ENCODE measurements at places on chromosomes 7 and 10. TPM values are rescaled to one million over a fixed set of nuclear protein-coding genes. Genes with fewer than 3 reads are reported as not detected.

DNA sequence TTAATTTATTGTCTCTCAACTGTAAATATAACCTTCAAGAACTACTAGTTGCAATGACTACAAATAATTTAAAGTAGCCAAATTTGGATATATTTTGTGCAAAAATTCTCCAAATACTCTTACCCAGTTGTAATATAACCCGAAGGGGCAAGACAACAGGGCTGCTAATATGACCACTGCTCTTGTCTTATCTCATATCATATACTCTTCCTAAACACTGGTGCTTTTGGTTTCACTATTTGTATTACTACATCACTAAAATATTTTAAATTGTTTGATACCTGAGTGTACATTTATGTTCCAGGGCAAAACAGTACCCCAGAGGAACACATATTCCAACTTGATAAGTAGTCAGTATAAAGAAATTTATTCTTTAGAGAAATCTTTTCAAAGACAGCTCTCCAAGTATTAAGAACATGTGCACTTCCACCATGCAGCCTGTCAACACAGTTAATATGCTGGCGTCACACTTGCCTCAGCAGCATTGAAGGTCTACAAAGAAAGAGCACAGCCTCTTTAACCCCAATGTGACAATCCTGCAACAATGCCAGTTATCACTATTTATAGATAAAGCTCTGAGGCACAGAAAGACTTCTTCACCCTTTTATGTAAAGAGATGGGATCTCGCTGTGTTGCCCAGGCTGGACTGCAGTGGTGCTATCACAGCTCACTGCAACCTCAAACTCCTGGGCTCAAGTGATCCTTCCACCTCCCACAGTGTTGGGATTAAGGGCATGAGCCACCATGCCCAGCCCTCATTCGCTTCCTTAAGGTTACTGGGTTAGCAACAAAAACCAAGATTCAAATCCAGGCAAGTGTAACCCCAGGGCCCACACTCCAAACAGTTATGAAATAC lies 37.8 kb downstream of the RHEB start:
- DNase-seq: no peak

DNA sequence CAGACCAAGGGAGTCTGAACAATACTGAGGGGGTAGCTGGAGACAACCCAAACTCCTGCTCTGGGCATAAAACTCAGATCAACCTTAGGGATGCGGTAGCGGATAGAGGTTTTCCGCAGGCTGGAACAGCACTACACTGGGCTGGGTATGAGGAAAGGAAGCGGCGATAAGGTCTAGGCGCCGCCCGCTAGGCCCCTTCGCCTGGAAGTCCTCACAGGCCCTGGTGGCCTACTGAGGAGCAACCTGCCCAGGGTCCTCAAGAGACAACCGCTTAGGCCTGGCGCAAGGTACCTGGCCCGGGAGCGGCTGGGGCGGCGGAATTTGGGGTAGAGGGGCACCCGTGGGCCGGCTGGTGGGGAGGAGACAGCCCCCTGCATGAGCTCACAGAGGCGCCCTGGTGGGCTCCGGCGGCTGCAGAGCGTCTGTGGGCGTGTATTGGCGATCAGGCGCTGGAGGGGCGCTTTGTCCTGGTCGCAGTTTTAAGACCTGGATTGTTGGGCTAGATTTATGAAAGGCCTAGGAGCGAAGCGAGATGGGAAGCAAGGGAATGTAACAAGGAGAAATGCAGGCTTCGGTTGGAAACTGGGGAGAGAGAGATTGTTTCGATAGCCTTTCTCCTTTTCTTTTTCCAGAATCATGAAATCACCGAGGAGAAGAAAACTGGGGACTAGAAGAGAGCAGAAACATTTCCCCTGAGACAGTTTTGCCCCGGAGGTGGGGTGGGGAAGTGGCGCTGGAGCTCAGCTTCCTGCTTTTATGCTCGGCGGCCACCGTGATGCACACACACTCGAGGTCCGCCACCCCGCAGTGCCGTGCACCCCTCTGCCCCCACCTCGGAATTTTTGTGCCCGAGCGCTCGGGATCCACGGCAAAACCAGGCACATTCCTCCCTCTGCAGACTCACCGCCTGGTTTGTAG lies 2.4 kb upstream of the NKX2-3 start:
- DNase-seq: no peak

DNA sequence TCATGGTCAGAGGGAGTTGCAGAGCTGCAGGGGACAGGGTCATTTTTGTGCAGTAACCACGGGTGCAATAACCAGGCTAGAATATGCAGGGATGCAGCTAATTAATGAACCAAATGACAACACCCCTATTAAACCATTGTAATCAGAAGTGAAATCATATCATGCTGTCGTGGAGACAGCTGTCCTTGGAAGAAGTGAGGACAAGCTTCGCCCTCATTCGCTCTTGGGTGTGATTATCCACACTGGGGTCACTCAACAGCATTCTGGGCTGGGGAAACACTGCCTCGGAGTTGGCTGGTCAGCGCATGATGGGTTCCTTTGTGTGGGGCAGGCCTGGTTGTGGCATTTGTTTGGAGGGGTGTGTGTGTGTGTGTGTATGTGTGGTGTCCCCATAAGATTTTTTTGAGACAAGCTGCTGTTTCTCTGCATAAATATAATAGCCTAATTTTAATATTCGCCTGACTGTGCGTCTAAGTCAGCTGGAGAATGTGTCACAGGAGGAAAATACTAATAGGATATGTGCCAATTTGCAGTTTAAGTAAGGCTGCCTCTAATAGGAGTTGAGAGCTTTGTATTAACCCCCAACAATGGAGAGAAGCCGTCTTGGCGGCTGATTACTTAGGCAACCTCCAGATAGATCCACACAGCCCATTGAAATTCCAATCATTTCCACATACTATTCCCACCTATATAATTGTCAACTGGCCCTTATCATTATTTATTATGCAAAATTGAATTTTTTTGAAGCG lies 149.4 kb downstream of the DNAJB6 start:
- DNase-seq: no peak

DNA sequence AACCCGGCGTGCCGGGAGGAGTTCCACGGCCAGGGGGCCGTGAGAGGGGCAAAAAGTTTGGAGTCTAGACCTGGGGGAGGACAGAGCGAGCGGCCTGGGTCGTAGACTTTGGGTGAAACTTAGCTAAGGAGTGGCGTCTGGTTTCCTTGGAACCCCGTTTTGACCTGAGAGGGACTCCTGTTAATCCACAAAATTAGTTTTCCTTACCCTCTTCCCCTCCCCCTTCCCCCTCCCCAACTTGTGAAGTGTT lies 574 bp downstream of the MARCHF5 start:
- DNase-seq: no peak

DNA sequence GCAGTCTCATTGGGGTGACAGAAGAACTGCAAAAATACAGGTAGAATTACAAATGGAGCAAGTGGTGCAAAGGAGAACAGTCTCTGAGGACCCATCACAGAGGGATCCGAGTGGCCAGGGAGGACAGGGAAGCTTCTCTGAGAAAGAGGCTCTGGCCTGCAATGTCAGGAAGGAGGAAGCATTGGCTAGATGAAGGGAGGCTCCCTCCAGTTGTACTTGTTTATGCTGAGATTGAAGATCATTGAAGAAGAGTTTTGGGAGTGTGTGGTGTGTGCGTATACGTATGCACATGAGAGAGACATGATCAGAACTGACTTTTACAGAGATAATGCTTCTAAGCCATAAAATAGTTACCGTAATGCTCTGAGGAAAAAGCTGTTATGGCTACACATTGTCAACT lies 274.7 kb upstream of the FZD8 start:
- DNase-seq: no peak

DNA sequence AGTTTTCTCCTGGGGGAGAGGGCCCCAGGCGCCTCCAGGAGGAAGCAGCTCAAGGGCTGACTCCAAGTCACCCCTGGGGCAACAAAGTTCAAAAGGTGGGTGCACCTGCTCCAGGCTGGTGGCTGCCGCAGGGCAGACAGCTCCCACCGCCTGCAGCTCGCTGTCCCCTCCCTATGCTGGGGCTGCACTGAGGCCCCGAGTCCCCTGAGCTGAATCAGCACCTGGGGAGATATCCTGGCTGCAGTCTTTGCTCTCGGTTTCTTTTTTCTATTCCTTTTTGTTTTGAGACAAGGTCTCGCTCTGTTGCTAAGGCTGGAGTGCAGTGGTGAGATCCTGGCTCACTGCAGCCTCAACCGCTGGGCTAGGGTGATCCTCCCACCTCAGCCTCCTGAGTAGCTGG lies 183.4 kb downstream of the DNAJB6 start:
- no peak for DNase-seq

GRCh38 chr10:7577176-7577575 lies 89.6 kb downstream of the ITIH5 start:
- no peak for DNase-seq

DNA sequence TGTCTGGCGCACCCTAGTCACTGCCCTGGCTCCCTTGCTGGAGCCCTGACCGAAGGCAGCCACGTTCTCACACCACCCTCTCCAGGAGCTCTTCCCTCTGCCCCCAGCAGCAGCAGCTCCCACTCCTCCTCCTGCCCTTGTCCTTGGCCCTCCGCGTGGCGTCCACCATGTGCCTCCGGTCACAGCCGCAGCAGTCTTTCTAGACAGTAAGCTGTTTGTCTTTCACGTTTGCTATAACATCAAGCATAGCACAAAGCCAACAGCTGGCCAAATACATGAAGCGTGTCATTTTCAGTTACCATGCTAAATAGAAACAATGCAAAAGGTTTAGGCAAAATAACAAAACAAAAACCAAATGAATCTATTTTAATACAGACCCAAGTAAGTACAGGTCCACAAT lies 3.3 kb downstream of the PITRM1 start:
- DNase-seq: no peak

GRCh38 chr10:43980313-43980712 lies 331.6 kb upstream of the ZNF32 start:
- DNase-seq: no peak

DNA sequence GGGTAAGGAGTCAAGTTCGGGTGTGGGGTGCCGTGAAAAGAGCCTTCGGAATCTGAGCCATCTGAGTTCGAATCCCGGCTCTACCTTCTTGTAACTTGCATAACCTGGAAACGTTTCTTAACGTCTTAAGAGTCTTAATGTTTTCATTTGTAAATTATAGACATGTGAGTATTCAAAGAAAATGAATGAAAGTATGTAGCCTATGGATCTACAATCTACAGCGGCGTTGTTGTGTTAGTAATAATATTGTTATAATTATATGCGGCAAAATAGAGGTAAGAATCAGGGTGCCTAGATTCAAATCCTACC lies 559 bp downstream of the VTI1A start:
- DNase-seq: no peak

LBX1 gene
- not detected for total RNA-seq

GCK gene
- not detected for total RNA-seq

LIPN gene
- not detected for total RNA-seq

GLI3 gene
- total RNA-seq: 4.9 TPM

All from H4 (cell line).